Stimulated activated CD8-positive, alpha-beta memory T cell treated with anti-CD3 and anti-CD28 coated beads, Interleukin-7, amount 100 ng/mL, for 48 hours (primary cell): ENCODE measurements at places on chromosomes 7 and 10.

- DNase-seq: no peak
These were observed 56.6 kb downstream of the THSD7A start for GRCh38 chr7:11775401-11775800.

GRCh38 chr7:26954951-26955350 lies 90.6 kb upstream of the SKAP2 start:
- DNase-seq: no peak

GRCh38 chr10:17660921-17661320 lies 17.0 kb downstream of the STAM start:
- no peak for DNase-seq

DNA sequence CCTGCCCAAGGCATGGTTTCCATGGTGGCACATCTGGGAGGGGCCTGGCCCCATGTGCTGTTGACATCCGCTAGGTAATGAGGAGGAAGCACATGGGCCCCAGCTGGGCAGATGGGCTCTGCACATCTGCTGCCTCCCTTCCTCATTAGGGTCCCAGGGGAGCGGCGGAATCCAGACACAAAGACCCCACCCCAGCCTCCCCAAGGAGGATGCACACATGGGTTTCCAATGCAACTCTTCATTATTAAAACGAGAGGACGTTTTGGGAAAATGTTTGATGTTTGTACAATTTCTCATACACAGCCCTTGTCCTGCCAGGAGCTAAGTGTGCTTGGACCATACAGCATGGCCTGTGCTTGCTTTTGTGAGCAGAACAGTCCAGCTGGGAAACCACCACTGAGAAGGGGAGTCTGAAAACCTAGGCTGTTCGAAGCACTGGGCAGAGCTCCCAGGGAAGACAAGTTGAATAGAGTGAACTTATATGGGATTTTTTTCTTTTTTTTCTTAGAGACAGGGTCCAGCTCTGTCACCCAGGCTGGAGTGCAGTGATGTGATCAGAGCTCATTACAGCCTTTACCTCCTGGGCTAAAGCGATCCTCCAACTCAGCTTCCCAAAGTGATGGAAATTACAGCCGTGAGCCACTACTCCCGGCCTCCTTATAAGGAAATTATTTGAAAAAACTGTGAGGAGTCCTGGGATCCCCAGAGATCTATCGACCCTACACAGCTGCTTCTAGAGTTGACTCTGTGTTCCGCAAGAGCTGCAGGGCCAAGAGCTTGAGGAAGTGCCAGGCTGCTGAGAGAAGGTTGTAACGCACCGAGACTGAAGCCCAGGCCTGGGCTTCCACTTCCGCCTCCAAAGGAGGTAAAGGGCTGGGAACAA lies 23.4 kb downstream of the FAM107B start:
- no peak for DNase-seq

DNA sequence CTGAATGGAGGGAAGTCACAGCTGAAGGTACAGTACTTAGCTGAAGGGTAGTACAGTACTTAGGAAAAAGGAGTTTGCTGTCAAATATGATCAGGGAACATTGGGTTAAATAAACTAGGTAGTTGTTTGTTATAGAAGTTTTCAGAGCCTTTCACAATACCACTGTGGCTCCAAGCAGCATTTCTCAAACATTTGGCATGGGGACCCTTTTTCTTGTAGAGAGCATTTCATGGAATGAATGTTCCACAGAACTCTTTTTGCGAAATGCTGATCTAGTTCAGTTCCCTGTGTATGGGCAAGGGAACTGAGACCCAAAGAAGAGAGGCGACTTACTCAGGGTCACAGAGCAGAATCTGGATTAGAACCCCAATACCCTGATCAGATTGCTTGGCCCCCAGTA lies 31.5 kb upstream of the DDX50 start:
- DNase-seq: no peak

DNA sequence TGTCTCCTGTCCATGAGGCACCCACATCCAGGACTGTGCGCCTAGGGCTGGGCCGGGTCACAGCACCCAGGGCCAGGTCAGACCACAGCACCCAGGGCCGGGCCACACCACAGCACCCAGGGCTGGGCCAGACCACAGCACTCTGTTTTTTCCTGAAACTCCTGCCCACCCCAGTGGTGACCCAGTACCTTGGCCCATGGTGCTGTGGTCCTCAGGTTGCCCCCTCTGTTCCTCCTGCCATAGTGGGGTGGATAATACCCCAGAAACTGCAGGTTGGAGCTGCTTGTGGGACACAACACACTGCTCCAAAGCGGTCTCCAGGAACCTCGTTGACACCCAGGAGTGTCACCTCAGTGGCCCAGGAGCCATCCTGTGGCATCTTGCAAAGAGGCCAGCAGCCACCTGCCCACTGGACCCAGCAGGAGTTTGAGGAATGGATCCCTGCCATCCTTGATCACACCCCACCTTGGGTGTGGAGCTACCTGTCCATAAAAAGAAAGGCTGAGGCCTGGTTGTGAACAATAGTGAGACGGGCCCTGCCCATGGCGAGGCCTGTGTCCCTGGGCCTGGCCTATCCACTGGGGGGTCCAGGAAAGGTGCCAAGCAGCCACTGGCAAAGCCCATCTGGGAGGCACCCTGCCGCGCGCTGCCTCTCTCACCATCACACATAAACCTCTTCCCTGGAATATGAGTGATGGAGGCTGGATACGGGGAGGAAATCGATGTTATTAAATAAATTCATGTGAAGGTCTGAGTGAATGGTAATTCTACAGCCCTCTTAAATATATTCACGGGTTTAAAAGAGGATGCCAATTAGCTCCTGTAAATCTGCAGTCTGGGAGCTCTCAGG lies 89.0 kb downstream of the NKX6-2 start:
- DNase-seq: no peak

GRCh38 chr7:74138334-74138867 lies 35.8 kb upstream of the EIF4H start:
- DNase-seq: no peak

- no peak for DNase-seq
These were observed 69.8 kb downstream of the CCDC71L start for GRCh38 chr7:106591146-106591545.

GRCh38 chr10:17652585-17652984 lies 8.6 kb downstream of the STAM start:
- no peak for DNase-seq

- DNase-seq: no peak
These were observed 452 bp downstream of the SAMD9 start for GRCh38 chr7:93117327-93117726.

DNA sequence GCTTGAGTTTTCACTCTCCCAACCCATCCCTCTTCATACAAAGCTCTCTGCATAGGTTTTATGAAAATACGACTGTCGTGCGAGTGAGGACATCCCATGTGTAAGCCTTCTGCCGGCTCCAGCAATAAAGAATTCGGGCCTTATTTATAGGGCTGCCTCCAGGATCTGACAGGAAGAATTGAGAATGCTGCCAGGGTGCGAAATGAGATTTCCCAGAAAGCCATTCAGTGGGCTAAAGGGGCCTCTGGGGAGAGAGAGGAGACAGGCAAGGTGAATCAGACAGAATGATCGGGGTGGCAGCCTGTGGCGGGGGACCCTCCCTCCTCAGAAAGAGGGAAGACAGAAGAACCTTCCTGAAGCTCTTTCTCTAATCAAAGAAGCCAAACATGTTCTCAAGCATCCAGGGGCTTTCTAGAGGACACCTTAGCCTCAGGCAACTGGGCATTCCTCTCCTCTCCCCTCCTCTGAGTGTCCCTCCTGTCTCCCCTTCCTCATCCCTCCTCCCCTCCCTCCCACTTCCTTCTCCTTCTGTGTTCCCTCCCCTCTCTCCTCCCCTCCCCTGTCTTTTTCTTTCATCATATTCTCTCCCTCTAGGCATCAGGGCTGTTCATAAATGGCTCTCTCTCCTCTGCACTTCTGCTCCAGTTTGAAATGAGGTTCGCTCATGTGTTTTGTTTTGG lies 410.9 kb downstream of the TYW1 start:
- DNase-seq: no peak

GRCh38 chr10:34198953-34199352 lies 616.1 kb downstream of the PARD3 start:
- no peak for DNase-seq

GRCh38 chr7:43054052-43054722 lies 58.3 kb upstream of the HECW1 start:
- DNase-seq: no peak

GRCh38 chr10:104446151-104446550 lies 92.5 kb downstream of the CFAP58 start:
- DNase-seq: no peak

- no peak for DNase-seq
These were observed 998 bp downstream of the CYP3A43 start for GRCh38 chr7:99828811-99829210.

- no peak for DNase-seq
These were observed 11.4 kb upstream of the GRB10 start for GRCh38 chr7:50793947-50794570.

DNA sequence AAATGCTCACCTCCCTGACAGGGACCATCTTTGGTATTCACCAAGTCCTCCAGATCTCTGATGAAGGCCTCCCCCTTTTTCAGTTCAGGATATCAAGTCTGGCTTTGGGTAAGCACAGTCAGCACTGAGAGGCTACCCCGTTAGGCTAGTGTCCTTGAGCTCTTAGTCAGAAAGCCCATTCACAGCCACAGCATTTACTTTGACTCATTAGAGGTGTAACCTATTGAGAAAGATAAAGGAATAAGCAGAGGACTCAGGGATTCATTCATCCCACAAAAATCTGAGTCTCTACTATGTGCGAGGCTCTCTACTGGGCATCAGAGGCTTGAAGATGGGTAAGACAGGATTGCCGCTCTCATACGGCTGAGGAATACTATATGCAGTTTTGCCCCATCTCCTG lies 14.0 kb upstream of the RAMP3 start:
- no peak for DNase-seq

DNA sequence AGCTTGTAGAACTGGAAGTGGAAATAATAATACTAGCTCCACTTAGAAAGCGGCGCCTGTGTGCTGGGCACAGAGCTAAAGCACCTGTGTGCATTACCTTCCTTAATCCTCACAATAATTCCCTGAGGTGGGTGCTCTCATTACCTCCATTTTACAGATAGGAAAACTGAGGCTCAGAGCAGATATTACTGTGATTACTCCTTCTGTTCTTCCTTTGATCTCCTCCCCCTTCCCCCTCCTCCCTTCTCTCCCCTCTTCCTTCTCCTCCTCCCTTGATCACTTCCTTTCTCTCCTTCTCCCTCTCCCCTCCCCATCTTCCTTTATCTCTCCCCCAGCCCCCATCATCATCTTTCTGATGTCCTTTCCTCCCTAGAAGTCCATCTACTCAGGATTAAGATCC lies 55.0 kb downstream of the C10orf105 start:
- DNase-seq: no peak

DNA sequence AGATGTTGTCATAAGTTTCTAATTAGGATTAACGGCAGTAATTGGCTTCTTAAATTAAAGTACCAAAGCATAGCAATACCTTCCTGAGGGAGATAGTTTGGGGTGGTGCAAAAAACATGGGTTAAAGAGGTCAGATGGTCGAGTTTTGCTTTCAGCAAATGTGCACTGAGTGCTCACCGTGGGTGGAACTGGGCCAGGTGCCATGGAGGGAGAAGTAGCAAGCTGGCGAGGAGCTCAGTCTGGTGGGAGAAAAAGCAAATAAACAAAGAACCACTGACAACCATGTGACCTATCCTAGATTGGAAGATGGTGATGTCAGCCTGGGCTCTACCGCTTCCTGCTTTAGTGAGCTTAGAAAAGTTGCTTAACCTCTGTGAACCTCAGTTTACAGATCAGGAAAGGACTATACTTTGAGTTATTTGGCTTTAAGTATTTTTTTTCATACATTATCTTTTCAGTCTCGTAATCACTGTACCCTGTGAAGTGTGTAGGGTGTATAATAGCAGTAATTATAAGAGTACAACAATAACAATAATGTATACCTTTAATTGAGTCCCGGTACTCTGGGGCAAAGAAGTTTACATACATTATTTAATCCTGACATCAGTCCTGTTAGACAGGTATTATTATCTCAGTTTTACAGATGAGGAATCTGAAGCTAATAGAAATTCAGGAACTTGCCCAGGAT lies 69.0 kb upstream of the PDCD4 start:
- no peak for DNase-seq

- no peak for DNase-seq
These were observed 43.2 kb downstream of the CFAP46 start for GRCh38 chr10:132899054-132899750.

- no peak for DNase-seq
These were observed 221.0 kb upstream of the FZD1 start for GRCh38 chr7:91043186-91043585.

- no peak for DNase-seq
These were observed 583.2 kb downstream of the GLRX3 start for GRCh38 chr10:130719448-130719752.

GRCh38 chr7:158617737-158618128 lies 30.1 kb upstream of the PTPRN2 start:
- DNase-seq: no peak

DNA sequence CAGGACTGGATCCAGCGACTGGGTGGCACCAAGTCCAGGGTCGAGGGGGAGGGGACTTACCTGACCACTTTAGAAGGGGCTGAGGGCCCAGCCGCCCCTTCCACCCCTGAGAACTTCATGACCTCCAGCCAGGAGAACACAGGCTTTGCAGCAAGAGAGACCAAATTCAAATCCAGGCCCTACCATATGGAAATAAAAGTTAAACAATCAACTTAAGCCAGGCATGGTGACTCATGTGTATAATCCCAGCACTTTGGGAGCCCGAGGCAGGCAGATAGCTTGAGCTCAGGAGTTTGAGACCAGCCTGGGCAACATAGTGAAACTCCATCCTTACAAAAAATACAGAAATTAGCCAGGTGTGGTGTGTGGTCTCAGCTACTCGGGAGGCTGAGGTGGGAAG lies 61.9 kb downstream of the COL13A1 start:
- no peak for DNase-seq

DNA sequence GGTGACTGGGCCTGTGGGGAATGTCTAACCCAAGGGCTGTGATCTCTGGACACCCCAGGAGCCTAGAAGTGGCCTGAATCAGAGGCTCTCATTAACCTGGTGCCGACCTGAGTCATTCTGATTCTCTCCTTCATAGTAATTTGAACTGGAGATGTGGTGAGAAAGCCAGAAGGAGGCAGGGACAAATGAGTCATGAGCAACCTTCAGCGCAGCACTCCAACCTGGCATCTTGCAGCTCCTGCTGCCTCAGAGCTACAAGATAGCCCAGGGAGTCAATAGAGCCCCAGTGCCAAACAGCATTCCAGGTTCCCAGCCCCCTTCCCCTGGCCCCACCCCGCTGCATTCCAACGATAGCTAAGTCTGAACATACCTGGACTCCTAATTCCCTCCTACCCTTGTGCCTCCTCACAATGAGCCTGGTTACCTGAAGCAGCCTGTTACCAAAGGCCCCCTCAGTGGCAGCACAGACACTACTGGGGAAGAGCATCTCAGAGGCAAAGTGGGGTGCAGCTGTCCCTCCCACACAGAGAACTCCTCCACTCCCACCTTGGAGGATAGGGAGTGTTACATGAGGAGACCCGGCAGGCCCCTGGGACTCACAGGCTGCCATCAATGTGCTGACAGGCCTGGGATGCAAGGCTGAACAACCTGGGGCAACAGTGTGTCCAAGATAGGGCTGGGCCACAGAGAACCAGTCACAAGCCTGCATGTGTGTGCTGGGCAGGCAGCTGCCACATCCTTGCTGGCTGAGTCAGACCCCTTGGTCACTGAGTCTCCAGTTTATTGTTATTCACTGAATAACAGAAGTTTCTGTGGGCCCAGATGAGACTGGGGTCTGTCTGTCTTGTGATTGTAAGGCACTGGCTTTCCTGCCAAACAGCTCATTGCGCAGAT lies 76.8 kb upstream of the LEP start:
- no peak for DNase-seq

GRCh38 chr7:50466815-50467585 lies 16.9 kb upstream of the FIGNL1 start:
- DNase-seq: no peak

- no peak for DNase-seq
These were observed 61.6 kb downstream of the MEST start for GRCh38 chr7:130553398-130554029.
